Hematopoietic multipotent progenitor cell treated with erythropoietin and hydrocortisone succinate and interleukin-3 and kit ligand, for 15 days (in vitro differentiated cells): ENCODE measurements at places on chromosomes 16 and 17.

GRCh38 chr17:80428363-80428762 is 13.4 kb downstream of the ENDOV start:
- no peak for DNase-seq

DNA sequence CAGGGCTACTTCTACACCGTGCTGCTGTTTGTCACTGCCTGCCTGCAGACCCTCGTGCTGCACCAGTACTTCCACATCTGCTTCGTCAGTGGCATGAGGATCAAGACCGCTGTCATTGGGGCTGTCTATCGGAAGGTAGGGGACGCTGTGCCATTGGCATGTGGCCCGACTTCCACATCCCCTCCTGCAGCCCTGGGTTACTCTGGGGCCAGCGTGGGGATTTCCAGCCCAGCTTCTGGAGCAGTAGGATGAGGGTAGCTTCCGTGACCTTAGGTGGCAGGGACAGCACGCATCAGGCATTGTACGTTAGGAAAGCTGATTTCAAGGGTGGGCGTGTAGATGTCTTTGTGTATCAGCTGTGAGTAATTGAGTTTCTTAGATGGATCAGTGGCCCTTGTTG is 96.5 kb downstream of the ABCC1 start:
- DNase-seq = peak; percentile 51

DNA sequence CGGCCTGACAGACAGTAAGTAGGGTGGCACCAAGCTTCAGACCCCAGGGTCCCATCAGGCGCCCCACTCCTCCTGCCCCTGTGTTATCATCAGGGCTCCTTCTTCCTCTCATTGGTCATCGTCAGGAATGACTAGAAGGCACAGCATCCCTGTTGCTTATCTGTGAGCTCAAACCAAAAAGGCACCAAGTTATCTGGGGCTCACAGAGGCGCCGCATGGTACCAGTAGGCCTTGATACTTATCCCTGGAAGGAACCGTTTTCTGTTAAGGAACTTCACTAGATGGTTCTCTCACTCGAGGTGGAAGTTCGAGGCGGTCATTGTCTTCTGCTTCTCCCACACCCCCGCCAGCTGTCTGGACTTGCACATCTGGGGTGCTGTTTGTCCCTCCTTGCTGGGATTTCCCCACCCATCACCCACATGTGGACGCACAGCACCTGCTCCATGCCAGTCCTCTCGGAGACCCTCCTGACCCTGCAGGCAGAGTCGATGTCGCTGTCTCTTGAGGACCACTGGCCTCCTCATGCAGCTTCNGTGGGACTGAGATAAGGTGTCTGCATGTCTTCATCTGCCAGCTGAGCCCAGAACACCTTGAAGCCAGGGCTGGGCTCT is 52.1 kb downstream of the METRNL start:
- DNase-seq = peak; percentile 6

DNA sequence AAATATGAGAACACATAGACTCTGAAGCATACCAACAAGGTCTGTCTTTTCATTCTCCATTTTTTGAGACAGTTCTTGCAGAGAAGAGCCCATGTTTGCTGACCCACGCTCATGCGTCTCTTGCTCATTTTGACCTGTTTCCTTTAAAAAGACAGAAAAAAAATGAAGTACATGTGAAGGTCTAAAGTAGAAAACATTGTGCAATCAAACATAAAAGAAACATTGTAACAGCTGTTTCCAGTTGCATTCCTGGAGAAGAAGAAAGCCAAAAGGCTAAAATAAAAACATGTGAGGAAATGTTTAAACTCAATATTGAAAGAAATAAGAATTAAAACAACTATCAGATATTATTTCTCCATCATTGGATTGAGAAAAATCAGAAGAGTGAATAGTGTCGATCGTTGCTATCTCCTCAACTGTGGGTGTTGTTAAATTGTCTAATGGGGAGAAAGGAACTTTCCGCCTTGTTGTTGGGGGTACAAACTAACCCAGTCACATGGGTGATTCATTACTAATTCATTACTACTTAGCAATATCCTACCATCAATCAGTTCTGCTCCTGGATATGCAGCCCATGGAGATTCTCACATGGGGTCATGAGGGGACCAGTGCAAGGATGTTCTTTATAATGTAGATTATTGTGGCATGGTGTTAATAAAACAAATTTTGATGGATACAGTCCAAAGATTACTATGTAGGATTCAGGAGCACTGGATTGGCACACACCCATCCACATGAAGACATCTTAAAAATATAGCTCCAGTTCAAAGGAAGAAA is 9.5 kb downstream of the ABCA9 start:
- DNase-seq = no peak

GRCh38 chr16:73058616-73059409 is 10.9 kb upstream of the ZFHX3 start:
- DNase-seq = no peak

GRCh38 chr16:17532338-17532995 is 61.7 kb upstream of the XYLT1 start:
- no peak for DNase-seq

DNA sequence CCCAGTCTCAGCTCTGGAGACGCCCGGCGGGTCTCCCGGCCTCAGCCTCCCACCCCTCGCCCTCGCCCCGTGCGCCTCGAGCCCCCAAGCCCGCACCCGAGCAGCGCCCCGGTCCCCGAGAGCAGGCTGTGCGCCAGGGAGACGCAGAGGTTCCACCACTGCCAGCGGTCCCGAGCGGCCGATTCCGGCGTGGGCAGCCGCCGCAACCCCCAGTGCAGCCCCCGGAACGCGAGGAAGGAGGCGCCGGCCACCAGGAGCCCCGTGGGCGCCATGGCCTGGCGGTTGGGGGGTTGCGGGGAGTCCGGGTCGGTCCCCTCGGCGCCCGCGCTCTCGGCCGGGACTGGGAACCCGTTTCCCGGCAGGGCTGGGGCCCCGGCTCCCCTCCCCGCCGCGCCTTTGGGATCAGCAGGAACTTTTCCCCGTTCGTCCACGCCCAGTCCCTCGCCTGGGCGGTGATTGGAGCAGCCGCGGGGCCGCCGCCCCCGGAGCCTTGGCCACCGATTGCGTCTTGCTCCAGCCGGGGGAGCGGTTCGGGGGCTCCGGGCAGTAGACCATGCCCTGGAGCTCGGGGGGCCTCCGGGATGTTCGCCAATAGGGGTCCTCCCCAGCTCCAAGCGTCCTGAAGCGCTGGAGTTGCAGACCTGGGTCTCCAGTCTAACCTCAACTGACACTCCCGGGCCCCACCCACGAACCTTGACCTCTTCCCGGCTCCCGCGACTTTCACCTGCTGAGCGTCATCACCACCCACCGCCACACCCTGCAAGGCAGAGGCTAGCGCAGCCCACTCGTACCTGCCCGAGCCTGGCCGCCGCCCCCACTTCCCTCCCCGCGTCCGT is at the start of gene TLCD2:
Gene TLCD2 (minus strand): TSS at position 407 of the 836 bp plus-strand sequence. CDS start 135 bp downstream, at position 272.
- DNase-seq = no peak

DNA sequence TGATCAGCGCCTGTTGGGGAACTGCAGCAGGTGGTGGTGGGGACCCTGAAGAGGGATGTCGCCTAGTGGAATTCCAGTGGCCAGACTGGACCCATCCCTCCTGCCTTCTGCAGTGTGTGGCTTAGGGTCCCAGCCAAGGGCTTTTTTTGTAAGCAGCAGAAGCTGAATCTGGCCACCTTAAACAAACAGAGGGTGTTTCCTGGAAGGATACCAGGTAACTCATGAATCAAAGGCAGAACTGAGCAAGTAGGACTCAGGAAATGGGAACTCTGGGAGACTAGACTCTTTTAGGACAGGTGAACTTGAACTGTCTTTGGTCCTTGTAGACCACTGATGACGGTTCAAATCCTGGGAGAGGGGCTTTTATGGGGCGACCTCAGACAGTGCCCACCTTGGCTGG is 124.0 kb downstream of the ABCC6 start:
- DNase-seq = no peak

DNA sequence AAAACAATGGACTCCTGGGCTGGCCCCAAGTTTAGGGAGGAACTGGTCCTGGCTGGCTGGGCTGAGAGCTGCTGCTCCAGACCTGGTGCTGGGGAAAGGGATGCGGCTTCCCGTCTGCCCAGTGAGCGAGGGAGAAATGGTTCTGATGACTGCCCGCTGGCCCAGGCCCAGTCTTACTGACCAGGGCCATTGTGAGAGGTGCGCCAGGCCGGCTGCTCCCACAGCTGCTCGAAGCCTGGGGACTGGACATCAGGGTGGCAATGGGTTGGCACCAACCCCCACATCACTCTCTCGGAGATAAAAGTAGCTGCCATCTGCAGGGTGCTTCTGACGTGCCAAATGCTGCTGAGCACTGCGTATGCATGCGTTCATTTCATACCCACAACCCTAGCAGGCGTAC is 53.2 kb downstream of the IRF8 start:
- DNase-seq = no peak

GRCh38 chr17:34398990-34399389 is 36.0 kb upstream of the CCL1 start:
- no peak for DNase-seq

DNA sequence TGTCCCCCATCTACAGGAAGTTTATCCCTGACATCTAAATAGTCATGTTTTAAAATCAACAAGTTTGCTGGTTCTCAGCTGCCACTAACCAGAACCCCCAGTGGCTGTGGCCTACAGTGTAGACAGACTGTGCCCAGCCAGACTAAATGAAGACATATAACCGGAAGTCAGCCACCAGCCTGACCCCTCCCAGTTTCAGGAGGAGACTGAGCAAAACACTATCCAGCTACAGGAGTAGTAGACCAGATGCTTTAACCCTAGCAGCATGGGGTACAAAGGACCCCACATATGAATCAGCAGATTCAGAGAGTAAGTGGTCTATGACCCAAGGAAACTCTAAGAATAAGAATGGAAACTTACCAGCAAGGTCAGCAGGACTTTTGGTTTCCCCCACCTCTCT is 83.4 kb downstream of the HIC1 start:
- no peak for DNase-seq

GRCh38 chr16:61295311-61295710 is 740.9 kb downstream of the CDH8 start:
- no peak for DNase-seq

DNA sequence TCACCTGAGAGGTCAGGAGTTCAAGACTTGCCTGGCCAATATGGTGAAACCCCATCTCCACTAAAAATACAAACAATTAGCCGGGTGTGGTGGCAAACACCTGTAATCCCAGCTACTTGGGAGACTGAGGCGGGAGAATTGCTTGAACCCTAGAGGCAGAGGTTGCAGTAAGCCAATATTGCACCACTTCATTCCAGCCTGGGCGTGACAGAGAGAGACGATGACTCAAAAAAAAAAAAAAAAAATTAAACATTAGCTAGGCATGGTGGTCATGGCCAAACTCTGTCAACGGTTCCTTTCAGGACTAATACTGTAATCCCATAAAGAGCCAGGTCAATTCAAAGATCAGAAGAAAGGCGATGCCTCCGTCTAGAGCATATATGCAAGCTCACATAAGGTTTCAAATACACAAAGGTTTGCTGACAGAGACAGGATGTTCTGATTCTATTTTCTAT is 2.4 kb downstream of the RNF157 start:
- no peak for DNase-seq

DNA sequence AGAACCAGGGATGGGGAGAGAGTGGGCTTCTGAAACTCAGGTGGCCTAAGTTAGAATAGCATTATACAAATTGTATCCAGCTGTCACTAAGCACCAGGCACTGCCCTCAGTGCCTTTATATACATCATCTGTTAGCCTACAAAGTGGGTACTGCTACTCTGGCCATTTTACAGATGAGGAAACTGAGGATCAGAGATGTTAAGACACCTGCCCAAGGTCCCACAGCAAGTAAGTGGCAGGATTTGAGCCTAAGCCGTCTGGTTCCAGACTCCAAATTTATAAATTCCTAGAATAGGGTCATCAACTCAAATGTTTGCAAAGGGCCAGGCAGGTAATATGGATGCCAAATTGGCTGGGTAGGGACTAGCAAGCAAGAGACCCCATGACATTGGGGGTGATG is 2.3 kb downstream of the ORAI3 start:
- DNase-seq = no peak

- DNase-seq = no peak
Observed at GRCh38 chr16:29734786-29735185, 11.0 kb downstream of the C16orf54 start.

- DNase-seq = no peak
Observed at GRCh38 chr17:38598536-38598935, 7.2 kb downstream of the SRCIN1 start.

GRCh38 chr16:9124908-9125584 is 33.6 kb downstream of the HAPSTR1 start:
- no peak for DNase-seq

GRCh38 chr17:82003411-82004381 is 19.0 kb downstream of the CENPX start:
- DNase-seq = no peak

- no peak for DNase-seq
Observed at GRCh38 chr16:57563761-57564160, 21.3 kb downstream of the ADGRG5 start.

DNA sequence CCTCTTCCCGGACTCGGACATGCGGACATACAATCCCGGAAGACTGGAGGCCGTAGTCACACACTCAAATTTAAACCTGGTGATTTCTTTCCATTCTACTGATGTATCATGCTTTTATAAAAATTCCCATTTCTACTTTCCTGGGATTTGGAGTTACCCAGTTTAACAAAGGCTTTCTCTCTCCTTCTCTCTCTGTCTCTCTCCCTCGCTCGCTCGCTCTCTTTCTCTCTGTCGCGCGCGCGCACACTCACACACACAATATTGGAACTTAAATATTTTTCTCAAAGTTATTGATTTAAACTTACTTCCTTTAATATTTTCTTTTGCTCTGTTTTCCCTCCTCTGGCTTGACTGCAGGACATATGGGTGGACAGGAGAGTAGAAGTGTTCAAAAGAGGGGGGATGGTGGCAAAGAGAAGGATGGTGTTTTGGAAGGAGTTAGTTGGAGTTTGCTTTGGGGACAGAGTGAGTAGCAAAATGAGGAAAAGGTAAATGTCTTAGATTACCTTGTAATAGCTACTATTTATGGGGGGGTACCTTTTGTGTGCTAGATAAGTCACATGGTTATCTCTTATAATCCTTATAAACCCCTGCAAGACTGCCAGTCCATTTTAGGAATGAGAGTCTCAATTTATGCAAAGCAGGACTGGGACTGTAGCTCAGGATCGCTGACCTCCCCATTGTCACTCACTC is 878 bp upstream of the TRIM25 start:
- peak; percentile 12 for DNase-seq

- DNase-seq = no peak
Observed at GRCh38 chr17:17398943-17399926, 77.6 kb upstream of the MED9 start.

- DNase-seq = no peak
Observed at GRCh38 chr17:14845591-14846281, 419.4 kb downstream of the PMP22 start.

GRCh38 chr17:4436846-4437245 is 3.1 kb downstream of the SPNS3 start:
- no peak for DNase-seq
